ENCODE measurements at places on chromosomes 1 and 21.

- no peak for DNase-seq
Observed at GRCh38 chr1:210412240-210412639, 83.5 kb downstream of the HHAT start.

DNA sequence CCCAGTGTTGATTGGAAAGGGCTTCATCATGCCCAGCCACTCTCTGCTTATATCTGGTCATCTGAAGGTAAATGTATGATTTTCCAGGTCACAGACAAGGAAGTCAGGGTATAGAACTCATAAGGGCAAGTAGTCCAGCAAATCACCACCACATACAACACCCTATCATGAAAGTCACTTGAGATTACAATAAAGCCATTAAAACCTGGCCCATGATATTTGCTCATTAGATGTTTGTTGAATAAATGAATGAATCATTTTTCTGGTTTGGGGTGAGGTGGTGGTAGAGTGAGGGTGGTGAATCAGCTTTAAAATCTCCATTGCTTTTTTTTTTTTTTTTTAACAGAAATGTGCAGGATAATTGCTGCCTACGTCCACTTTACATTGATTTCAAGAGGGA, 91.9 kb downstream of the TGFB2 start:
- DNase-seq, result no peak

- no peak for DNase-seq
Observed at GRCh38 chr1:172893146-172893841, 157.4 kb downstream of the TNFSF18 start.

GRCh38 chr1:156616463-156616862, 2.8 kb upstream of the HAPLN2 start:
- no peak for DNase-seq

GRCh38 chr1:191889623-191890003, 268.6 kb upstream of the RGS18 start:
- no peak for DNase-seq

DNA sequence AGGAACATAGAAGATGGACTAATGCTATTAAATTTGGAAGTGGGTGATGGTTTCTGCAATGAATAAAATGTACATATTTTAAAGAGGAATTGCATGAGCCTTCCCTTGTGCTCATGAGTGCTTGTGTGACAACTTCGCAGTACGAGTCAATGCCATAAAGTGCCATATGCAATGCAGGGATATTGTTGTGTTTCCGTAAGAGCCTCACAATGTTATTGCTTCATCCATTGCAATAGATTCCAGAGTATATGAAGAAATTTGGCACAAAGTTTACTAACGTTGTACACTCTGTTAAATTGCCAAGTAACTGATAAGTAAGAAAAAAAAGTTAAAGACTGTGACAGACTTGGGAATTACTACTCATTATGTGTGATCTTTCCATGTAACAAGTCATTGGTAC, 22.3 kb downstream of the BTG3 start:
- DNase-seq, result peak; percentile 7

DNA sequence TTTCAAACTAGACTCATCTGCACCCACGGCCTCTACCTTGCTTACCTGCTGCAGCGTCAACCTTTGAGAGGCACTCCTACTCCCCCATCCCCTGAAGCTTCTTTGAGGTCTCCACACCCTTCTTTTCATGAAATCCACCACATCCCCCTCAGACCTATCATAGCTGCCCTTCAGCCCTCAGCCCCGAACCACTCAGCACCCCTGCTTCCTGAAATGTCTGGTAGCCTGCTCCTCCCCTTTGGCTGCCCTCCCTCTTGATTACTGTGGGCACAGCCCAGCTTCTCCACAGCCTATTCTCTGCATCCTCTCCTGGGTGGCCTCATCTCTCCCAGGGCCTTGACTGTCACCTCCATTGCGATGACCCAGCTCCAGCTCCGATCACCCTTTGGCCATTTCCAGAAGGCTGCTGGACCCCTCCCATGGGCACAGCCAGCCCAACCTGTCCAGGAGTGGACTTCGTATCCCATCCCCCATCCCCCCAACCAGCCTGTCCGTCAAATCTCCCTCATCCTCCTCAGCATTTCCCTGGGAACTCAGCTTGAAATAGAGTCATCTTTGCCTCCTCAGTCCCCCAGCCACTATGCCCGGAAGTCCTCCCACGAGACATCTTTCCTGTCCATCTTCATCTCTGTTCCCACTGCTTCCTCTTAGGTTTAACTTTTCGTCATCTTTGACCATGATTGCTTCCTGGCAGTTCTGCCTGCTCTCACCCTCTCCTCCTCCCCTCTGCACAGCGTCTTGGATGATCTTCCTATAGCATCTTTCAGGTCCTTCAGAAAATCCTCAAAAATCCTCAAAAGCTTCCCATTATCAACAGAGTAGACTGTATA, 6.1 kb upstream of the ADORA1 start:
- no peak for DNase-seq

GRCh38 chr1:186897008-186897407, 68.3 kb downstream of the PLA2G4A start:
- no peak for DNase-seq

DNA sequence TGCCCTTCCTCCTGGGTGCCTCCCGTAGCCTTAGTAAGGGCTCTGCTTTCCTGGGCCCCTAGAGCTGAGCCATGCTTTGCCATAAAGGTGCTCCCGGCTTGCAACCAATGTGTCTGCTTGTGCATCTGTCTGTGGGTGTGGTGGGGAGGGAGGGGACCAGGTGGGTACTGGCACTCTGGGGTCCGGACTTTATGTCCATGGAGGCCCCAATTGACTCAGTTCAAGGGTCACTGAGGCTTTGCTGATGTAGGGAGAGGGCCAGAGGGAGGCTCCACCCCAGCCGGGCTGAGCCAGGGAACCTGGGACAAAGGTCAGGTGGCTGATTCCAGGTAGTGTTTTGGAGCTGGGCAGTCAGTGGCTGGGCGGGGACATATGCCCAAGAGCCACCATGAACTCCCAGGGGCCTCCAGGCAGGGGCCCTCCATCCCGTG, 15.0 kb downstream of the TNFRSF25 start:
- DNase-seq, result no peak

GRCh38 chr1:218345673-218346390, 696 bp downstream of the TGFB2 start:
- no peak for DNase-seq

DNA sequence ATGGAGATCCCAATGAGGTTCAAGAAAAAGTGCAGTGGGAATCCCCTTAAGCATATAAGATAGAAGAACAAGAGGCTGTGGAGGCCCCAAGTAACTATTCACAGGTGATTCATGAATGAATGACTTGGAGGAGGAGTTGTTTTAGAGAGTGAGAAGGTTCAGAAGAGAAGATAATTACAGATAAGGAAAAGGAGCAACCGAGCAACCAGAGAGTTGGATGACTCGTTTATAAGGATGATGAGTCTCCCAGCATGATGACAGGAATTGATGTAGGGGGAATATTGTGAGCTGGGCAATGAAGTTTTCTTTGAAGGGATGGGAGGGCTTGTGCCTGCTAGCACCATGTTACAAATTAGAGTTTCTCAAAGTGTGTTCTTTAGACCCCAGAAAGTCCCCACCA, 9.8 kb downstream of the C8A start:
- no peak for DNase-seq

GRCh38 chr1:226912587-226913176, 27.4 kb upstream of the COQ8A start:
- no peak for DNase-seq

GRCh38 chr1:81128079-81128478, 672.7 kb upstream of the ADGRL2 start:
- no peak for DNase-seq

- DNase-seq, result no peak
Observed at GRCh38 chr1:228448372-228448771, 31.7 kb upstream of the TRIM17 start.

DNA sequence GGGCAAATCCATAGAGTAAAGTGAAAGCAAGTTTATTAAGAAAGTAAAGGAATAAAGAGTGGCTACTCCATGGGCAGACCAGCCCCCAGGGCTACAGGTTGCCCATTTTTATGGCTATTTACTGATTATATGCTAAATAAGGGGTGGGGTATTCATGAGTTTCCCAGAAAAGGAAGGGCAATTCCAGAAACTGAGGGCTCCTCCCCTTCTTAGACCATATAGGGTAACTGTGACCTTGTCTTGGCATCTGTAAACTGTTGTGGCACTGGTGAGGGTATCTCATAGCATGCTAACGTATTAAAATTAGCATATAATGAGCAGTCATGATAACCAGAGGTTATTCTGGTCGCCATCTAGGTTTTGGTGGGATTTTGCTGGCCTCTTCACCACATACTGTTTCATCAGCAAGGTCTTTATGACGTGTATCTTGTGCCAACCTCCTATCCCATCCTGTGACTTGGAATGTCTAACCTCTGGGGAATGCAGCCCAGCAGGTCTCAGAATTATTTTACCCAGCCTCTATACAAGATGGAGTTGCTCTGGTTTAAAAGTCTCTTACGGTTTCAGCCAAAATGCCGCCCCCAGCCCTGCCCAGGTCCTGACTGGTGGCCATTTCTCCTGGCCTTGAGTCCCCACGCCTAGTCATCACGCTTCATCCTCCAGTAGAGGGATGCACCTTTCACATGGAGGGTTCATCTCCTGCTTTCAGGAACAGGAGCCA, 982 bp upstream of the TRIM17 start:
- no peak for DNase-seq

- DNase-seq, result no peak
Observed at GRCh38 chr21:37292941-37293340, 25.8 kb upstream of the VPS26C start.

DNA sequence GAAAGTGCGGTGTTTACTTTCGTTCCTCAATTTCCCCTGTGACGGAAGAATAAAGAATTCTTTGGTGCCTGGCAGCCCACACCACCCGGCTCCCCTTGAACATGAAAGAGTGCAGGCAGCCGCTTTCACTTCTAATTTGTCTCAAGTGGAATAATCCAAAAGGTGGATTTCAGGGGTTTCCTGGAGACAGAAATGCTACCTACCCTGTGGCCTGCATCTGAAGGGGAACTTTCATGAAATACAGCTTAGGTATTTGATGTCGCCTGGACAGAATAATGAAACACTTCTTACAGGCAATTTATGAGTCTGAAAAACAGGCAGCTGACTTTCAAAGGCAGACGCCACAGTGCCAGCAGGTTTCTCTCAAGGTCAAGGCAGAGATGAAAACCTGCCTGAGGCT, 169.5 kb upstream of the USP24 start:
- no peak for DNase-seq
